CD4-positive, alpha-beta T cell treated with Interleukin-10 for 1 hour (primary cell): ENCODE measurements at places on chromosomes 1 and 21.

GRCh38 chr1:18413541-18414305 lies 67.0 kb upstream of the KLHDC7A start:
- DNase-seq, result no peak

- DNase-seq, result no peak
Observed at GRCh38 chr1:115090540-115090939, 1.2 kb upstream of the TSPAN2 start.

DNA sequence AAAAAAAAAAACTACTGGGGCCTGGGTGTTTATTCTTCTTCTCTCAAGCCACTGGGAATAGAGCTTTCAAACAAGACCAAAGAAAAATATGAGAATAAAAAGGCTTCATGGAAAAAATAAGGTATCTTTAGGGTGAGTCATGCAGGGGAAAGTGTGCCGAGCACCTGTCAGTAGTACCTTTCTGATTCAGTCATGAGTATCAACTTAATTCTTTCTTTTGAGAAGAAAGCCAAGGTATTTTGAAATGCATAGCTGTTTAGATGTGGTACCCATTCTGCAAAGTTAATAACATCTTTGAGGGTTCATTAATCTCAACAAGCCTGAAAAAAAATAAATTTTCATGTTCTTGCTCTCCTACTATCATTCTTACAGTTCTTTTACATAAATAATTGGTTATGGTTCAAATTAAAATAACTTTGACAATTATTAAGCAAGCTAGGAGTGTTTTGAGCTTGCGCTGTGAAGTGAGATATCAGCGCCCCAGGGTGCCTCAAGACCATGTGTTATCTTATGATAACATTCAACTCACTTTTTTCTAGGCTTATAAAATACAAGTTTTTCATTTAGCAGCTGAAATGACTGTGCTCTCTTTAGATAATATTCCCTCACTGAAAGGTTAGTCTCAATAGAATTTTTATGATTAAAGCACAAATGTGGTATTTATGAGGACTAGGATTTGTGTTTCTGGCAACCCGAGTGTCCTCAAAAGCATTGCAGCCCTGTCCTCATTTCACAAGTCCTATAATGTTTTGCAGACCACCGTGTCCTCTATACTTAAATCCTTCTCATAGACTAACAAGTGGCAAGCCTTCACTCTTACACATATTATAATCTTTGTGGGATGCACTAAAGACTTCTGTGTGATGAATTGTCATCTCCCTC lies 138.6 kb downstream of the SLC44A5 start:
- DNase-seq, result no peak

GRCh38 chr1:108072212-108072611 lies 107.2 kb upstream of the VAV3 start:
- DNase-seq, result no peak

DNA sequence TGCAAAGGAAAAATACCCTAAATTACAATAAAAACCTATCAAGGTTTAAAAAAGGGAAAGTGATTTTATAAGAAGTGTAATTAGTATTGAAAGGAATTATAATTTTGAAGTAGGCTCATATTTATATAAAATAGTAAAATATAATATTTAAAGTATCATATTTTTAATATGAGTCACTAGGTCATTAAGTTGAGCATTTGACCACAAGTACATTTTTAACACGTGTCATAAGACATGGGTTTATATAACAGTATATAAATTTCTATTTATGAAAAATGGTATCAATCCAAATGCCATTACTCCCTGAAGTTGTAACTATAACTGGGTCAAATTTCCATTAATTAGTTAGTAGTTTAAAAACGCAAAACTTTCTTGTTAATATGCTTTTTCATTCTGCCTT lies 365.9 kb downstream of the COL11A1 start:
- no peak for DNase-seq

- DNase-seq, result no peak
Observed at GRCh38 chr1:77732090-77732489, 27.6 kb downstream of the USP33 start.

- no peak for DNase-seq
Observed at GRCh38 chr1:53371851-53372250, 44.0 kb upstream of the LRP8 start.
